ENCODE measurements at places on chromosomes 1 and 21.

DNA sequence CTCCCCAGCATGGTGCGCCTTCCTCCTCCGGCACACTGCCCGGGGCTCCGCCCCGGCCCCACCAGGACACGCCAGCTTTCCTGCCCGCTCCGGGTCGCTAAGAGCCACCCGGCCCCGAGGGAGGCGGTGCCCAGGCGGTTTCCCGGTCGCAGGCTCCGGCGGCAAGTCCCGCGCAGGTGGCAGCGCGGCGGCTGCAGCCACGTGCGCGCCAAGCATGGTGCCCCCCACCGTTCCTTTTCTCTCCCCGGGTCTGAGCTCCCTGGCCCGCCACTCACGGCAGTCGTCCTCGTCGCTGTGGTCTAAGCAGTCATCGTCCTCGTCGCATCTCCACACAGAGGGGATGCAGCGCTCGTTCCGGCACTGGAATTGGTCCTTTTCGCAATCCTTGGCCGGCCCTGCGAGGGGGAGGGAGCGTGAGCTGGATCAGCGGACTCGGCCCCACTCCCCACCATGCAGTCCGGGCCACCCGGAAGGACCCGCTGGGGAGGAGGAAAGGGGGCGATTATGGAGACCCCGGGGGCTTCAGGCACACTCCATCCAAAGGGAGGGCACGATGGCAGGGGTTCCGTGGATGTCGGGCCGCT is 1.2 kb downstream of the LRP8 start:
- peak; percentile 18 for DNase-seq

- no peak for DNase-seq
Measured at GRCh38 chr1:79899914-79900313, 893.4 kb upstream of the ADGRL4 start.

GRCh38 chr1:4058706-4059105 is 158.6 kb upstream of the C1orf174 start:
- no peak for DNase-seq

DNA sequence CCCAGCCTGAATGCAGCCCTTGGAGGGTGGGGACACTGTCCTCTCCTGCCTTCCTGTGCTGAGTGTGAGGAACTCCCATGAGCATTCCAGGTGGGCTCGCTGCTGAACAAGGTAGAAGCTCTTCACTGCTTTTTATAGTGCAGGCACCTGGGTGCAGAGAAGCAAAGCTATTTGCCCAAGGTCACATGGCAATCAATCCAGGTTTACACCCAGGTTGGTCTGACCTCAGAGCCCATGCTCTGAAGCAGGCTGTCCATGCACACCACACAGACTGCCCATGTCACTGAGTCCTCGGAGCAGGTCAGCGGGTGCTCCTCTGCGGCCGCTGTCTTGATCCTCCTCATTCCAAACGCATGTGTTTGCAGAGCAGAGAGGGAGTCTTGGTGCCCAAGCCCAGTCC is 323.4 kb upstream of the VAMP3 start:
- DNase-seq = no peak

DNA sequence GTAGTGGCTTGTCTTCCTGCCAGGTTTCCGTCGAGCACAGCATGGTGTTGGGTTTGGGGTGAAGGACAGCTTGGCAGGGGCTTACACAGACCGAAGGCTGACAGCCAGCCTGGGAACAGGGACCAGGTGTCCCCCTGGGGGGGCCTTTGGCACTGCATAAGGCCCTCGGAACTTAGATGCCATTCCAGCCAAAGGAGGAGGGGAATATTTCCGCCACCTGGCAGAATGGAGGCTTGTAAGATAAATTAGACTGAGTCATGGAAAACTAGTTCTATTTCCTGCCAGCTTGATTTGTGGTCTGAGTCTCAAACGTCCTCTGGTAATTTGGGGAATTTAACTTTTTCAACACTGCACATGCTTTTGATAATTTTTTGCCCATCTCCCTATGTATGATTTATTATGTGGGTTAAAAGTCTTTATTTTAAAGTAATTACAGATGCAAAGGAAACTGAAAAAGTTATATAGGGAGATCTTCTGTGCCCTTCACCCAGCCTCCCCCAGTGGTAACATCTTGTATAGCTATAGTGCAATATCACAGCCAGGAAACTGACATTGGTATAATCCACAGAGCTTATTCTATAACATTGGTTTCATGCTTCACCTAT is 11.5 kb upstream of the TMEM51 start:
- DNase-seq = no peak

DNA sequence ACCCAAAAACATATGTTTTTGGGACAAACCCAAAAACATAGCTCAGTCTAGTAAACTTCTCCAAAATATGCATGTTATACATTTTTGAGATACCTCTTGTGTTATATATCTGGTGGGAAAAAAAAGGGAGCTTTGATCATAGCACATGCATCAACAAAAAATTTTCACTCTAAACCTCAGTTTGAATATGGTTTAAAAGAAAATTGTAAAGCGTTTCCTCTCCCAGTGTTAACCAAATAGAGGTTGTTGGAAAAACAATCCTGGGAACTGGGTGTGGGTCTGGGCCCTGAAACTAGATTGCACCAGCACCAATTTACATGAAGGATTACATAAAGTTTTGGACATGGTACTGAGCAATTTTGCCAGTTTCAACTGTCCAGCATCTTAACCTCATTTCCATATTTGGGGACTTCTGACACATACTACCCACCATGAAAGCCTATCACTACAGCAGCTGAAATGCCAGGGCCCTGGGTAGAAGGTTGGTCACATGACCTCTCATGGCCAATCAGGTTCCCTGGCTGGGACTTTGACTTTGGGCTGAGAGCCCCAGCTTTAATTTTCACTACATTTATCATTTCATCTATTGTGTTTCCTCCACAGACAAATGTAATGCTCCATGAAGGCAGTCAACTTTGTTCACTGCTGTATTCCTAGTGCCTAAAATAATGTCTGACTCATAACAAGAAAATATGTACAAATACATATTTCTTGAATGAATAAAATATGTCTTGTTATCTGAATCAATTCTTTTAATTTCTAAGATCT is 150.7 kb downstream of the SETD4 start:
- no peak for DNase-seq

DNA sequence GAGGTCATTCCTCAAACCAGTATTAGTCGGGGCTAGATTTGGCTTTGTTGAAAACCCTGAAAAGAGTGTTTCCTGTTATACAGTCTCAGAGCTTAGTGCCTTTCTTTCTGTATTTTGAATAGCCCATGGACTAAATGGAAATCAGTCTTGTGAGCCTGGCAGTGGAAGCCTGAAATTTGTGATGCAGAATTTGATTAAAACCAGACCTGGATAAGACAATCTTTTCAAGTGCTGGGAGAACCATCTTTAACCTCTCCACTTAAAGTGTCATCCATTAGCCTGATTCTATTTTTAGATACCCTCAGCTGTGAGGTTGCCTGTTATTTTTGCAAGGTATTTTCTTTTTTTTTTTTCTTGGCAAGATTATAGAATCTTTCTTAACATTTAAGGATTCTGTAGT is 19.5 kb downstream of the ACTN2 start:
- DNase-seq = no peak

GRCh38 chr1:43358121-43358745 is 548 bp upstream of the CDC20 start:
- no peak for DNase-seq

- DNase-seq = no peak
Measured at GRCh38 chr1:225762002-225762441, 15.6 kb upstream of the SRP9 start.
